Right atrium auricular region (tissue), 2 donors: ENCODE measurements at places on chromosomes 13 and 19. TPM values are rescaled to one million over a fixed set of nuclear protein-coding genes. Genes with fewer than 3 reads are reported as not detected.

The ZNF66 gene
- 0.67 TPM for total RNA-seq

DNA sequence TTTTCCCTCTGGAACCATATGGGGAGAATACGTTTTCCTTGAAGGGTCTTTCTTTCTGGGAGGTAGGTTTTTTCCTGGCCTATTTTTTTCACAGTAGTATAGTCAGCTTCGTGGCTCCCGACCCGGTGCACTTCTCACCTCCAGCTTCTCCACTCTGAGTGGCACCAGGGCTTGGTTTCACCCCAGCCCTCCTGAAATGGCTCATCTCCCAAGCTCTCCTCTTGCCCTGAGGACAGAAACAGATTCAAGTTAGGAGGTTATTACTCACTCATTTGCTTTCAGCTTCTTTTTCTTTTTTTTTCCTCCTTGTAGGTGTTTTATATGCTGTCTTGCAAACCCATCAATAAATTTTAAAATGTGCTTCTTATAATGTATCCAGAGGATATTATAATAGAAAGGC lies 199.3 kb downstream of the RFC3 start:
- no peak for DNase-seq
- H3K27me3 ChIP-seq: no peaks in the 10 kb centered on the region
- no peaks in the 10 kb centered on the region for H3K4me1 ChIP-seq

The SIAH3 gene
- total RNA-seq: not detected

DNA sequence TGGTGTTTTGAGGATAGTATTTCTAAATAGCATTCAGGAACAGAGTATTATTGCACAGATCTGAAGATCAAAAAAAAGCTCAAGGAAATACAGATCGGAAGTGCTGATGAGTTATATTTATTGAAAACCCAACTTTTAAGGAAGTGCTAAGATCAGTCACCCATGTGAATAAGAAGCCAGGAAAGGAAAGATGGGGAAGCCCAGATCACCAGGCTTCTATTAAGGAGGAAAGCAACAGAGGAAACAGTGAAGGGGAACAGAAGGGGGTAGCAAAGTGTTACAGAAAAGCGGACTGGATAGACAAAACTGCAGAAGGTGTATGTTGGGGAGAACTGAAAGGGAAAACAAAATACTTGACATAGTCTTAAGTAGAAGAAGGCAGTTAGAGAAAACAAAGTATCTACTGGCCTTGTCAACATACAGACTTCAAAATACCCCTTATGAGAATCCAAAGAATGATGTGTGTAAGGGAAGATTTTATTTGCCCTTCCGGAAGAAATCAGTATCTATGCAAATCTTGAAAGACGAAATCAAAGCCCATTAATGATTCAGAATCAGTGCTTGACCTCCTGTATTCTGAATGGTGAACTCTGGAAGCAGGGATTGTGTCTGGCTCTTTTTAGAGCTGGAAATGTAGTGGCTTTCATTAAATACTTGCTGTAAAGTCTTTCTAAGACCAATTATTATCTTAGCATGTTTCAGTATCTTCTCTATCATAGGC lies 12.1 kb downstream of the UFM1 start:
- peaks cover 20% of the 10 kb centered on the region for H3K36me3 ChIP-seq
- H3K4me1 ChIP-seq: no peaks in the 10 kb centered on the region
- DNase-seq: no peak
- no peak overlapping the region for H3K4me3 ChIP-seq
- H3K27ac ChIP-seq: no peak overlapping the region
- no peaks in the 10 kb centered on the region for H3K27me3 ChIP-seq

The FGF9 gene
- 3.2 TPM for total RNA-seq
